Common myeloid progenitor, CD34-positive (primary cell): ENCODE measurements at places on chromosomes 7 and 10.

DNA sequence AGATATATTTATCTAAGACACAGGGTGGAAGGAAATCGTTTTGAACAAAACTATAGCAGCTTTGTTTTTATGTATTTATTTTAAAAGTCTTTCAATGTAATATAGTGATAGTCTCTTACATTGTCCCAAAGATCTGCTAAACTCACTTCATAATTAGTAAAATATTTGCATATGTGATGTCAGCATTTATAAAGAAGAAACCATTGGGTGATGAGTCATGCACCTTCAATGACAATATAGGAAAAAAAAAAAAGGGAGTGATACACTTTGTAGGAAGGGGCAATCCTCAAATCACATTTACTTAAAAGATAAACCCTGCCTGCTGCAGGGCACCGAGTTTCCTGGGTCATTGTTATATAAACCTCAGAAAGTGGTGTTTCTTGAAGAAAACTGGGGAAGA lies 112.4 kb upstream of the SEMA3C start:
- DNase-seq: no peak
- H3K4me3 ChIP-seq: no peak overlapping the region
- no peaks in the 10 kb centered on the region for H3K36me3 ChIP-seq
- no peaks in the 10 kb centered on the region for H3K4me1 ChIP-seq
- no peak overlapping the region for H3K27ac ChIP-seq
- H3K27me3 ChIP-seq: no peaks in the 10 kb centered on the region

DNA sequence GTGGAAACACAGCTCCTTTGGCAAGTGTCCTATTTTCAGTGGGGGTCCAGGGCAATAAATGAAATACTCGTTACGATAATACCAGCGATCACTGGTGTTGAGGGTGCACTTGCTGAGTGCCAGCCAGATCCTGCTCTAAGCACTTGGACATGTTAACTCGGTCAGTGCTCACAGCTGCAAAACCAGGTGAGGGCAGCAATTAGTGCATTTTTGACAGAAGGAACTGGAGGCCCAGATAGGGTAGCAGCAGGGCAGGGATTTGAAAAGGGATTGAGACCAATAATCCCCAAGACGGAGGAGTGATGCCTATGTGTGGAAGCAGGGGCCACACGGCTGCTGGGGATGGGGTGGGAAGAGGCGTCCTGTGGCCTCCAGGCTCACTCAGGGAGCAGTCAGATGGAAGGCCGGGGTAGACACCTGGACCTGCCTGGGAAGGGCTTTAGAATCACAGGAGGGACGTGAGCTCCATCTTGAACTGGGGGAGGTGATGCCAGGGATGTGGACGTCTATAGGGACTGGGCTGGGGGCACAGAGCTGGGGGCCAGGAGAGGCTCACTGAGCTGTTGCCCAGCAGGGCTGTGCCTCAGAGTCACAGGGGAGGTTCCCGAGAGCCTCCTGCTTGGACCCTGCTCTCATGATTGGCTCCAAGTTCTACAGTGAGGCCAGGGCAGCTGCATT lies 14.3 kb downstream of the PTPRE start:
- H3K4me3 ChIP-seq: no peak overlapping the region
- H3K4me1 ChIP-seq: peaks cover 12% of the 10 kb centered on the region
- no peaks in the 10 kb centered on the region for H3K27me3 ChIP-seq

DNA sequence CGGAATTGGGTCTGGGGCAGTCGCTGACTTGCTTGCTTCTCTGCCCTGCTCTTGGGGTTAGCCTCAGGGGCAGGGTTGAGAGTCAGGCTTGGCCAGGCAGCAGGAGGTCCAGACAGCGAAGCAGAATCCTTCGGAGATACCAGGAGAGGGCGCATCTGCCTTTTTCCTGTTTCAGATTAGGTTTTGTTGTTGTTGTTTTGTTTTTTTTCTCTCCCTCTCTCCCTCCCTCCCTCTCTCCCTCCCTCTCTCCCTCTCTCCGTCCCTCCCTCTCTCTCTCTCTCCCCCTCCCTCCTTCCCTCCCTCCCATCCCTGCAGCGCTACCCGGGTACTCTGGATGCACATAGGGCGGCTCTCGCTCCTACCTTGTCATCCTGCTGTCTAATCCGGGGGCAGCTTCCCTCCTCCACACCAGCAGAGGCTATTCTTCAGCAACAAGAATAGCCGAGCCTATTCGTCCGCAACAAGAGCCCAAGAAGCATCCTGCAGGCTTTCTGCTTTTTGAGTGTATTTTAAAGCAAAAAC lies 758 bp upstream of the OPTN start:
- H3K36me3 ChIP-seq: peaks cover 3% of the 10 kb centered on the region
- H3K27ac ChIP-seq: peak overlapping the region; percentile 54
- H3K4me3 ChIP-seq: peak overlapping the region; percentile 73
- H3K27me3 ChIP-seq: no peaks in the 10 kb centered on the region
- DNase-seq: peak; percentile 54
- H3K4me1 ChIP-seq: peaks cover 20% of the 10 kb centered on the region

DNA sequence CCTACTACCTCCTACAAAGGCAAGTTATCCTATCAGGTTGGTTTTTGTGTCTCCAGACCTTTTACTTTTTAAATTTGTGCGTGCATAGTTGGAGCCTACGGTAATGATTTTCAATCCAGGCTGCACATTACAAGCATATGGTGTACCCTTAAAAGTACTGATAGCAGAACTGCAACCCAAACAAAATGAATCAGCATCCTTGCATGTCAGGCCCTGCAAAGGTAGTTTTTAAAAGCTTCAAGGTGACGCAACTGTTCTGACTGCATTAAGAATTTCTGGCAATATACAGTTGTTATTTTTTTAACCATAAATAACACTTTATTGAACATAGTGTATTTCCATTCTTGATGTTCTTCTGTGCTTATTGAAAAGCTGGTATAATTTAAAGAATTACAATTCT lies 28.9 kb downstream of the GNAT3 start:
- no peak overlapping the region for H3K4me3 ChIP-seq
- no peaks in the 10 kb centered on the region for H3K36me3 ChIP-seq
- no peaks in the 10 kb centered on the region for H3K27me3 ChIP-seq
- no peak overlapping the region for H3K27ac ChIP-seq
- no peak for DNase-seq

GRCh38 chr7:116633131-116633988 lies 38.6 kb upstream of the MET start:
- H3K27me3 ChIP-seq: no peaks in the 10 kb centered on the region
- H3K36me3 ChIP-seq: no peaks in the 10 kb centered on the region
- H3K4me1 ChIP-seq: no peaks in the 10 kb centered on the region
- H3K27ac ChIP-seq: no peak overlapping the region
- no peak overlapping the region for H3K4me3 ChIP-seq

GRCh38 chr10:112307358-112308124 lies 24.3 kb downstream of the TECTB start:
- H3K27ac ChIP-seq: no peak overlapping the region
- H3K4me3 ChIP-seq: no peak overlapping the region
- DNase-seq: peak; percentile 52
- no peaks in the 10 kb centered on the region for H3K36me3 ChIP-seq
- peaks cover 13% of the 10 kb centered on the region for H3K27me3 ChIP-seq

GRCh38 chr10:92290076-92290836 lies 622 bp downstream of the CPEB3 start:
- peak overlapping the region; percentile 85 for H3K27ac ChIP-seq
- no peaks in the 10 kb centered on the region for H3K36me3 ChIP-seq
- H3K4me1 ChIP-seq: peaks cover 17% of the 10 kb centered on the region
- DNase-seq: peak; percentile 38
- H3K27me3 ChIP-seq: no peaks in the 10 kb centered on the region
- H3K4me3 ChIP-seq: peak overlapping the region; percentile 95

GRCh38 chr10:24718031-24718855 lies 5.4 kb downstream of the ARHGAP21 start:
- H3K36me3 ChIP-seq: no peaks in the 10 kb centered on the region
- no peak overlapping the region for H3K27ac ChIP-seq
- no peak for DNase-seq

DNA sequence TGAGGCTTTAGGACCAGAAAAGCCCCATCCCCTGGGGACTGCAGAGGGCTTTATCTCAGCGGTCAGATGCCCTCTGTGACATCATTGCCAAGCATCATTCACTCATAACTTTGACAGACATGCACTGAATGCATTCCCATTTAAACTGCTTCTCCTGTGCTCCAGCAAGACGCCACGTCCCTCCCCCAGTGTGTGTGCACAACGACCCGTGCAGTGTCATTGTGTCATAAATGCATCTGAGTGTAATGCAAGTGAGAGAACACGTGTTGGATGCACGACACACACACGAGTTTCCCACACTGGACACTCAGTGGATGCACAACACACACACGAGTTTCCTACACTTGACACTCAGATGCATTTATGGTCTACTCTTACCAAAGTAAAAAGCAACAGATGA lies 337.9 kb downstream of the PTPRN2 start:
- no peaks in the 10 kb centered on the region for H3K27me3 ChIP-seq
- H3K4me1 ChIP-seq: no peaks in the 10 kb centered on the region
- no peaks in the 10 kb centered on the region for H3K36me3 ChIP-seq
- DNase-seq: no peak

- no peaks in the 10 kb centered on the region for H3K36me3 ChIP-seq
- peaks cover 5% of the 10 kb centered on the region for H3K4me1 ChIP-seq
- no peak overlapping the region for H3K4me3 ChIP-seq
- no peaks in the 10 kb centered on the region for H3K27me3 ChIP-seq
- no peak overlapping the region for H3K27ac ChIP-seq
Measured at GRCh38 chr7:107079212-107079940, 34.9 kb downstream of the PRKAR2B start.

DNA sequence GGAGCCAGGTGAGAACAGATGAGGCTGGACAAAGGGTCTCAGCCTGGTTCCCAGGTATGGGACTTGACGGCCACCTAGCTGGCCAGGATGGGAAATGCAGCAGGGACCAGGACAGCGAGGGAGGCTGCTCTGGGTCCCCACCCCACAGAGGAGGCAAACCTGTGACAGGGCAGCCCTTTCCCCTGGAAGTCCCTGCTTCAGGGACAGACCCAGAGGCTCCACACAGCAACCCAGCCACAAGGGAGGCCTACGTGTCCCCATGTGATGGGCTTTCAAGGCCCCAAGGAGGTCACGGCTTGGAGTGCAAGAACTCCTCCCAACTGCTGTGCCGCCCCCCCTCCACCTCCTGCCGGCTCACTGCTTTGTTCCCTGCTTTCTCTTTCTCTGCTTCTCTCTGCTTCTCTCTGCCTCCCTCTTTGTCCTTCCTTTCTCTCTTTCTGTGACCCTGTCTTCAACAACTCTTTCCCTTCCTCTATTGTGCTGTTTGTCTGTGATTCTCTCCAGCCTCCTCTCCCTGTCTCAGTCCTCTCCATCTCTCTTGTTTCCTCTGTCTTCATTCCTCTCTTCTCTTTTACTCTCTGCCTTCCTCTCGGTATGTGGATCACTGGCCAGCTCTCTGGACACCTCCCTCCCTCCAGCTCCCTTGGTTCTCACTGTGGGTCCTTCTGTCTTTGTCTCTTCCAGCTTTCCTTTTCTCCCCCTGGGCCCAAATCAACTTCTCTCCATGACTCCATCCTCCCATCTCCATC lies 9.6 kb upstream of the EIF5AL1 start:
- H3K27ac ChIP-seq: no peak overlapping the region
- H3K27me3 ChIP-seq: peaks cover 4% of the 10 kb centered on the region
- H3K36me3 ChIP-seq: no peaks in the 10 kb centered on the region

- H3K4me3 ChIP-seq: no peak overlapping the region
- no peak for DNase-seq
- no peaks in the 10 kb centered on the region for H3K36me3 ChIP-seq
- H3K4me1 ChIP-seq: no peaks in the 10 kb centered on the region
Measured at GRCh38 chr10:133080683-133081040, 7.1 kb upstream of the ADGRA1 start.

DNA sequence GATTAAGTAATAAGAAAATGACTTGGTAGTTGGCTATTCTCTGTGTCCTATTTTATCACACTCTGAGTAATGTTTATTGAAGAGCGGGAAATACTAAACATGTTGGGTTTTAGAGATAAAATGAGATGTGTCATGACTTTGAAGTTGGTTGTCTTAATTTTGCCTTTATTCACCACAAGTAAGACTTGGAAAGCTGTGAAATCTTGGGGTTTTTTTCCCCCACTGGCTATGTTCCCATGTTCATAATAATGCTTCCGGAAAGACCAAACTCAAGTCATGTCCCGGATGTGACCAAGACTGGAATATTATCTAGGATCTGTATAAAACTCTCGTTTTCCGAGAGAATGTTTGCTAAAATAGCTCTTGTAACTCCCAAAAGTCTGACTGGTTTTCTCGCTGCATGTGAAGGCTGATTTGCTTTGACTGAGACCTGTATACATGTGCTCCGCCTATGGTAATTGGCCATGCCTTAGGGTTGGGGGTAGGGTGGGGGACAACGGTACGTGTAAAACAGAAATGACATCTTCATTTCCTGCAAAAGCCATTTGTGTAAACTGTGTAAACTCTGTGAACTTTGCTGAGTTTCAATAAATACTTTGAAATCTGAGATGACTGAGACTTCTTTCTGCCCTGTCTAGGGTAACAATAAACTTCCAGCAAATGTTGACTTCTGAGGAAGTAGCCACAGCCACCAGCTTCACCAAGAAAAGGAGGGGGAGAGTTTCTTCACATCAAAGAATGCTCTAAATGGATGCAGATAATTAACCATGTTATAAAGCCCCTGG lies 169.6 kb downstream of the ZNF365 start:
- no peak overlapping the region for H3K27ac ChIP-seq
- no peaks in the 10 kb centered on the region for H3K36me3 ChIP-seq
- H3K27me3 ChIP-seq: peaks cover 2% of the 10 kb centered on the region
- DNase-seq: no peak

- peak overlapping the region; percentile 90 for H3K4me3 ChIP-seq
- no peaks in the 10 kb centered on the region for H3K36me3 ChIP-seq
Measured at GRCh38 chr7:100119970-100120732, 717 bp downstream of the CNPY4 start.

DNA sequence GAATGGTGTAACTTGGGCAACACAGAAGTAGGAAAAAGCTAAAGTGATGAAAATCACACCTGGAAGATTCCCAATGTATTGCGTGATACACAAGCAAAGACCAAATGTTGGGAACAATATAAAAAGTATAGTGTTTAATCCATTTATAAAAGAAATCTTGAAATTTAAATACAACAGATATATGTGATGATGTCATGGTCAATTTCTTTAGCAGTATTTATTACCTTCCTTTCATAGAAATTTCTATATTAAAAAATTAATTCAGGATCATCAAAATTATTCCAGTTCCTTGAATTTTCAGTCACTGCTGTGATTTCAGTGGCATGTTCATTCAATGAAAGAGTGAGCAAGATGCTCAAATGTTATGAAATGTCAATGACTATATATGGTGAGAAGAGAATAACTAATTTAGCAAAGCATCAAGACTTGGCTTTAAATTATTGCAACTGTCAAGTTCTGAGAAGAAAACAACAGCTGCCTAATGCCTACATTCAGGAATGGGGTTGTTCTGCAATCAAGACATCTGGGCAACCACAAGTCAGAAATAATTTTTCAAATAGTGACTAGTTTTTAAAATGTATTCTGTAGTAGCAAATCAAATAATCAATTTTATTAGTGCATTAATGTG lies 308.8 kb downstream of the SEMA3D start:
- no peaks in the 10 kb centered on the region for H3K27me3 ChIP-seq
- no peak for DNase-seq
- no peak overlapping the region for H3K4me3 ChIP-seq
- no peak overlapping the region for H3K27ac ChIP-seq
- no peaks in the 10 kb centered on the region for H3K4me1 ChIP-seq
